ENCODE measurements at places on chromosomes 5 and 9. TPM values are rescaled to one million over a fixed set of nuclear protein-coding genes. Genes with fewer than 3 reads are reported as not detected.

FGF1 gene
- 16.0 TPM for total RNA-seq

LIFR gene
- total RNA-seq = 40.2 TPM

ZNF483 gene
- total RNA-seq = 5.6 TPM

CTXN3 gene
- total RNA-seq = not detected

CMYA5 gene
- 1.7 TPM for total RNA-seq

SPINK4 gene
- total RNA-seq = not detected

WDR36 gene
- total RNA-seq = 61.7 TPM

SLC34A3 gene
- total RNA-seq = under 0.01 TPM

CCDC192 gene
- total RNA-seq = not detected

LHX2 gene
- not detected for total RNA-seq

IFNA4 gene
- total RNA-seq = not detected

SPATA6L gene
- total RNA-seq = 0.64 TPM

IL33 gene
- total RNA-seq = 7.3 TPM

ATP6V1G1 gene
- total RNA-seq = 123 TPM

PNPLA7 gene
- 0.64 TPM for total RNA-seq

GKAP1 gene
- 2.2 TPM for total RNA-seq

CDH18 gene
- under 0.01 TPM for total RNA-seq

Measured in fibroblast of villous mesenchyme (primary cell).